ENCODE measurements at places on chromosomes 7 and 10.
A peak's percentile ranks its signal among the peaks of the same experiment; 100 is the strongest.

- no peak for DNase-seq
Observed at GRCh38 chr10:61628875-61629513, 33.7 kb upstream of the CABCOCO1 start.

DNA sequence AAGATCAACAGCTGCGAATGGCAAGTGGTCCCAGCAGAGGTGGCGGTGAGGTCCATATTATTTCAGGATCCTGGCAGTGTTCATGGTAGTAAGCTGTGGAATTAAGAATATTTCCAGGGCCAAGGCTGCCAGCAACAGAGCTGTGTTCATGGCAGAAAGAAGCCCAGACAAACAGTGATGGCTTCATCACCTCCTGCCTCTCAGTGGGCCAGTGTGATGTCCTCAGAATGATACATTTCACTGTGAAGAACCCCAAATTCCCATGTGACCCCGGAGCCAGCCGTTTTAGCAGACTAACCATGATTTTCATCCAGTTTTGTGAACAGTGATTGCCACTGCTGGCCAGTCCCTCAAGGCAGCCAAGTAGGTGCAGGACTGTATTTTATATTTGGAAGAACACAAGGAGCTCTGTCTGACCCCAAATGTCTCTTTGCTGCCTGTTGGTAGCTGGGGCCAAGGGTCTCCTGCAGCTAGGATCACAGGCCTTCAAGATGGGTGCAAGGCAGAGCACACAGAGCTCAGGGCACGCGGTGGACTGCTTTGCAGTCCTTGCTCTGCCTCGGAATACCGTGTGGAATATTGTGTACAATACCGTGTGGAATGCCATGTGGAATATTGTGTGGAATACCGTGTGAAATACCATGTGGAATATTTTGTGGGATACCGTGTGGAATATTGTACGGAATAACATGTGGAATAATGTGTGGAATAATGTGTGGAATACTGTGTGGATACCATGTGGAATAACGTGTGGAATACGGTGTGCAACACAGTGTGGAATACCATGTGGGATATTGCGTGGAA is 132.3 kb upstream of the CHST15 start:
- DNase-seq = no peak

DNA sequence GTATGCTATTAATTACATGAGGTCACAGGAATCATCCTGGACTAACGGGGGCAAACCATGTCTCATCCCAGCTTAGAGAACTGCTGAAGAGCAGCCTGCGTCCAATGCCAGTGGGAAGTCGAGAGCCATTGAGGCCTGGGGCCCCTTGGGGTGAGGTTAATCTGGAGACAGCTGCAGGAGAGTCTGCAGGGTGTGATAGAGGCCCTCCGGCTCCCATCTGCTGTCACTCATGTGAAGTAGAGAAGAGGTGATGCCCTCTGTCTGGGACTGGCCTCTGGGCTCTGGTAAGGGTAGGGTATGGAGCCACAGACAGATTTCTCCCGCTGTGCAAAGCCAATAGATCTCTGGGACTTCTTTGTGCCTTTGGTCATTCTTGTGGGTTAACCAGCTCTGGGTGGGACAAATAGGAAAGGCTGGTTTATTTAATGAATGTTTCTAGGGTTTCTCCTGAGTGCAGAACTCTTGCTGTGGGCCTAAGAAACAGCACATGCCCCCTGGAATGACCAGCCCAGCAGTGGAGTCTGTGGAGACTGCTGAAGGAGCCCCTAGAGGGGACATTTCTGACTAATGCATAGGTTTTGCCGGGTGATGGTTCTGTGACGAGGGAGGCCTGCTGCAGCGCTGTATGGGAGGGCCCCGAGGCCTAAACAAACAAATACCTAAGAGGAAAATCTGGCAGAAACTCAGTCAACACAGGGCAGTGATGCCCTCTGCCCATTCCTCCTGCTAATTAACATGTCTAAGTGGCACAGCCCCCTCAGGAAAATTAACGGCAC is 34.5 kb downstream of the CRHR2 start:
- DNase-seq = no peak

- no peak for DNase-seq
Observed at GRCh38 chr7:103577059-103577458, 131.1 kb upstream of the SLC26A5 start.

DNA sequence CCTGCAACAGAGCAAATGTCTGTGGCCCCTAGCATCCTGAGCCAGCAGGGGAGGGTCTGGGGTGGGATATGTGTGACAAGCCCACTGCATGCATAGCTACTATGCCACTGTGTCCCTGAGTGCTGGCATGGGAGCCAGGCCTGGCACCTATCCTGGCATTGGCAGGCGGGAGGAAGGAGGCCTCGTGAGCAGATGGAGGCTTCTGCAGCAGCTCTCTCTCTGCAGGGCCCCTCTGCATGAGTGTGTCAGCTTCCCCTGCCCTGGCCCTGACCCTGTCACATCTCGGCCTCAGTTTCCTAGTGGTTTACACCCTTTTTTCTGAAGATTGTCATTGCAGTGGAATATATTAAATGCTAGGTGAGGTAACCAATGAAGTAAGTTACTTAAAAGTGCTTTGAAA is 13.1 kb upstream of the IMPDH1 start:
- DNase-seq = no peak

- DNase-seq = no peak
Observed at GRCh38 chr10:123287594-123288247, 133.5 kb downstream of the BUB3 start.

DNA sequence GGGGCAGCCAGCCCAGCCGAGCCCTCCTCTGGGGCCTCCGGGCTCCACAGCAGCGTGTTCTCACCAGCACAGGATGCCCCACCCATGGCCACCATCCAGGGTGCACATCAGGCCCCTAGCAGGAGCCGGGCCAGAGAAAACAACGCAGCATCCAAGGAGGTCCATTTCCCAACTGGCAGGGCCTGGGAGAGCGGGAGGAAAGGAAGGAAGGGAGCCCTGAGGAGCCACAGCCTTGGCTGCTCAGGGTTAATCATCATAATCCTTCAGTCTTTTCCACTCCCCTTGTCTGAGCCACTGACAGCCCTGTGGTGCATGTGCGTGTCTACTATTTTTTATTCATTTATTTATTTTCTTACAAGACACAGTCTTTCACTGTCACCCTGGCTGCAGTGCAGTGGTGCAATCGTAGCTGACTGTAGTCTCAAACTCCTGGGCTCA is 3.6 kb downstream of the PLAC9 start:
- DNase-seq = no peak

GRCh38 chr10:122190176-122190943 is 80.7 kb upstream of the BTBD16 start:
- DNase-seq = no peak

GRCh38 chr10:93566435-93567276 is at the start of gene FFAR4:
Gene FFAR4 (plus strand): TSS chr10:93566665. CDS start chr10:93566721, 56 bp downstream.
- no peak for DNase-seq

DNA sequence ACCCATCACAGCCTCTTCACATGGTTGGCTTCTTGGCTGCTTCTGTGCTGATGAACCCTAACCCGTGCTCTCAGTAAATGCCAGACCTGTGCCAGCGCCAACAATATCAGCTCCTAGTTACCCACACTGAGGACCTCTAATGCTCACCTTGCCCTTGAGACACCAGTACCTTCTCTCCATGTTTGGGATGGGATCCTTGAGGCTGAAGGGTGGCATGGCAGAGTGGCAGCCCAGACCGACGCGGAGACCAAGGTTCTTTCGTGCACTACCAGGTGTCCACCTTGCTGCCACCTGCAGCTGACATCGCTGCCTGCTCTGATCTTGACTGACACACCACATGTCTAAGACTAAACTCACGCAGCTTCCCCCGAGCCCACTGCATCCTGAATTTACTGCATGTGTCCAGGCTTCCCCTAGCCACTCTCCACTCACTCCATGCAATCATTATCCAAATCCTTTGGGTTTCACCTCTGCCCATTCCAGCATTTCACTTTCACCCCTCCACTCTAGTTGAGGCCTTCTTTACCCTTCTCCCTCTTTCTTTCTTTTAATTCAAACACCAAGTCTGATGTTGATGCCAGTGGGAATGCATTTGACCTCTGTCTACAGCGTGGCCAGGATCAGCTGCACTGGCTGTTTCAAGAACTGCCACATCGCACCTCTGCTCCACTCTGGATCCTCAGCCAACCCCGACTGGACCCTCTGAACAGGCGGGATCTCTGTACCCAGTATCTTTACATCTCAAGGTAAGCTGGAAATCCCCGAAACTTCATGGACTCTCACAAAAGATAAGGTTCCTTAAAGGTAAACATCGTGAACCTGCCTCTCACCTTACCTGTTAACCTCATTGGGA is 294.9 kb downstream of the GLRX3 start:
- DNase-seq = no peak

DNA sequence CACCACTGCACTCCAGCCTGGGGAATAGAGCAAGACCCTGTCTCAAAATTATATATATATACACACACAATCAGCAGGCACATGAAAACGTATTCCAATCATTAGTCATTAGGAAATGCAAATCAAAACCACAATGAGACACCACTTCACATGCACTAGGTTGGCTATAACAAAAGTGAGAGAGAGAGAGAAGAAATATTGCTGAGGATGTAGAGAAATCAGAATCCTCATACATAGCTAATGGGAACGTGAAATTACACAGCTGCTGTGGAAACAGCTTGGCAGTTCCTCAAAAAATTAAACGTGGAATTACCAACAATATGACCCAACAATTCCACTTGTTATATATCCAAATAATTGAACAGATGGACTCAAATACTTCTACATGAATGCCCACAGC is 43.3 kb upstream of the CNNM1 start:
- no peak for DNase-seq

DNA sequence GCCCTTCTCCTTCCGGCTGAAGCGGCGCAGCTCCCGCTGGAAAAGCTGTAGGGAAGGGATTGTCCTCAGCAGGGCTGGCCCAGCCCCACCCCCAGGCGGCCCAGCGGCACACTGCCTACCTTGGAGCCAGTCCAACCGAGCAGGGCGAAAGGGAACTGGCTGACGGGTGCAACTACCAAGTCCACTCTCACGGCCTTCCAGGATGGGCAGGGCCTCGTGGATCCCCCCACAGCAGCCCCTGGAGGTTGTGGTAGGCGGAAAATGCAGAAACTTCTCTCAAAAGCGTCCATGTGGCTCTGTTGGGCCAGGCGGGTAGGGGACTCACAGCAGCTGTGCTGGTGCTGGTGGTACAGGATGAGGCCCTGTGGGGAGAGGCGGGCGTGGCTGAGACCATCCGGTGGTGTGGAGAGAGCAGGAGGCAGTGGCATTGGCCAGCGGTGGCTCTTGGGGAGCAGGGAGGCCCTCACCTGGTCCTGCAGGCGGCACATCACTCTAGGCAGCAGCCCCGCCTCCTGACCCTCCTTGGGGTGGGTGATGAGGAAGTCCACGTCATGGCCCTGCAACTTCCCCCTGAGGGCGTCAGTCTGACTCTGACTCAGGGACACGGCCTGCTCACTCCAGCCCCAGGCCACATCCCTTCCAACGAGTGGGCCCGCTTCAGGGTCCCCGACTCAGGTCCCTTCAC is 8.4 kb upstream of the PGAM2 start:
- DNase-seq = no peak

- DNase-seq = no peak
Observed at GRCh38 chr7:141544831-141545230, 6.4 kb upstream of the AGK start.

DNA sequence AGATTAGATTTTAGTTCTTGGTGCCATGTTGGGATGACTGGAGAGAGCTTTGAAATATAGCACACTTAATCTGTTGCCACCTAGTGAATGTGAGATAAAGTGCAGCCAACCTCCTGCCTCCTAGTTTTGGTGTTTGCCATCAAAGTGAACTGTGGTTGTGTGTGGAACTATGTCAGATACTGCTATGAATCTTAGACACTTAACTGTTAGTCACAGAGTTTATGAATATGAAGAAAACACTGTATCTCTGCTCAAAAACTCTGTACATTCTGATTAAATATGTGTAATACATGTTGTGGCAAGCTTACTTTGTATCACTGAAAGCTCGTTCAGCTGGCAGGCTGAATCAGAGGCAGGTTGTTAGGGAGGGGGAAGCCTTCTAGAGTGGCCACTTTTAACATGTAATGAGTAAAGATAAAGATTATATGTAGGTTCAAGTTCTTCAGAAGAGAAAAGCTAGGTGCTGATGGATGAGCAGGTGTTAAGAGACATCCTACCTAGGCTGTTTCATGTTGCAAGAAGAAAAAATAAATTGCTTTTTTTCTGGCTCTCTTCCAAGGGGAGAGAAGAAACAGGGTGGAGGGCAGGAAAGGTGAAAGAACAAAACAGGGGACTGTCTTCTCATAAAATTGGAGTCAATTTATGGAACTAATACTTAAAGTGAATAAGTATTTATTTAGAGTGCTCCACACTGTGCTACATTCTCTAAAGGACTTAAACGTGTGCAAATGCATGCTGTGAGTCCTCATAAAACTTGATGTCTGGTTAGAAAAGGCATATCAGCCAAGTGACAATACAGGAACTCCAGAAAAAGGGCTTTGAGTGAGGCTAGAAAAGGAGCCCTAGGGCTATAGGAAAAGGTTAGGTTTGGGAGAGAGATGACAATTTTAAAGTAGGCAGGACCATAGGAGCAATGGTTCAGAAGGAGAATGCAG is 14.1 kb upstream of the LAMB1 start:
- DNase-seq = no peak

GRCh38 chr7:21371360-21371759 is 56.5 kb upstream of the SP4 start:
- peak; percentile 24 for DNase-seq

GRCh38 chr7:129774359-129774758 is 162.8 kb downstream of the NRF1 start:
- DNase-seq = no peak

DNA sequence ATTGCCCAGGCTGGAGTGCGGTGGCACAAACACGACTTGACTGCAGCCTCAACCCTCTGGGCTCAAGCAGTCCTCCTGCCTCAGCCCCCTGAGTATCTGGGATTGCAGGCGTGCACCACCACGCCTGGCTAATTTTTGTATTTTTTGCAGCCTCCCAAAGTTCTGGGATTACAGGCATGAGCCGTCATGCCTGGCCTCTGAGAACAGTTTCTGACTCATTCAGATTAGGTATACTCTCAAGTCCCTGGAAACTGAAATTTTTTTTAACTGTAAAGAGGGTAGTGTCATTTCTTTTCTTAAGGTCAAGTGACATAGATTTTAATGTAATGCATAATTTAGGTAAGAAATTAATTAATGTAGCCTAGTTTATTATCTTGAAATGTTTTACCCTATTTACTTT is 104.7 kb downstream of the SEPTIN7 start:
- no peak for DNase-seq

DNA sequence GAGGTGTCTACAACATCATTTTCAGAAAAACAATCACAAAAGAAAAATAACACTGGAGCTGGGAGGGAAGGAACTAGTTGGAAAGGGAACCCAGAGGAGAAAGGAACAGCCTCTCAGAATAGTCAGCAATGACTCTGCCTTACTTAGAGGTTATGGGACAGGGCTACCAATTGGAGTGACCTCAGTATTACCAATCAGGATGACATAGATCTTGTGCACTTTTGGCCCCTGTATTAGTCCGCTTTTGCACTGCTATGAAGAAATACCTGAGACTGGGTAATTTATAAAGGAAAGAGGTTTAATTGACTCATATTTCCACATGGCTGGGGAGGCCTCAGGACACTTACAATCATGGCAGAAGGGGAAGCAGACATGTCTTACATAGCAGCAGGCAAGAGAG is 99.7 kb upstream of the SDK1 start:
- DNase-seq = no peak

GRCh38 chr10:8967061-8967460 is 912.6 kb downstream of the GATA3 start:
- no peak for DNase-seq

- no peak for DNase-seq
Observed at GRCh38 chr7:5567790-5568189, 144.2 kb upstream of the TNRC18 start.

- DNase-seq = peak; percentile 27
Observed at GRCh38 chr10:52128056-52128683, 185.9 kb upstream of the DKK1 start.

GRCh38 chr10:122404576-122404975 is 30.1 kb downstream of the PLEKHA1 start:
- DNase-seq = no peak

GRCh38 chr7:28137463-28137862 is 43.1 kb downstream of the JAZF1 start:
- DNase-seq = no peak

Measured in neuronal stem cell (in vitro differentiated cells).